ENCODE measurements at places on chromosomes 2 and 18.

DNA sequence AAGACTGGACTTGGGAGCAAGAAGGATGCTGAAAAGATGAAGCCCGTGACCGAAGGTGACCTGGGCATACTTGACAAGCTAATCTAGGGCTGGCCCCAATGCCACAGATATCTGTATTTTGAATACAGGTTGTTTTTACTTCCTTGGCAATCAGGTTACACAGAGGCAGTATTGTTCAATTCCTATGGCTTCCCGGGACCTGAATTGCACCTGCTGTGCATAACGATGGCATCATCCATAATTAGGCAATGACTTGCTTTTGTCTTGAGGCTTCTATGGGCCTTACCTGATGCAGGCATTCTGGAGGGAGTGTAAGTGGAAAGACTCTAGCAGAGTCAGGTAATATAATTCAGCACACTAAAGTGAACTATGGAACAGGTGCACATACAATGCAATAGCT is 60.6 kb upstream of the CUL3 start:
- no peak for DNase-seq

- peak; percentile 95 for DNase-seq
Measured at GRCh38 chr2:46967990-46968647, 52.5 kb upstream of the MCFD2 start.

- peak; percentile 50 for DNase-seq
Measured at GRCh38 chr18:830315-830901, 18.4 kb upstream of the YES1 start.

DNA sequence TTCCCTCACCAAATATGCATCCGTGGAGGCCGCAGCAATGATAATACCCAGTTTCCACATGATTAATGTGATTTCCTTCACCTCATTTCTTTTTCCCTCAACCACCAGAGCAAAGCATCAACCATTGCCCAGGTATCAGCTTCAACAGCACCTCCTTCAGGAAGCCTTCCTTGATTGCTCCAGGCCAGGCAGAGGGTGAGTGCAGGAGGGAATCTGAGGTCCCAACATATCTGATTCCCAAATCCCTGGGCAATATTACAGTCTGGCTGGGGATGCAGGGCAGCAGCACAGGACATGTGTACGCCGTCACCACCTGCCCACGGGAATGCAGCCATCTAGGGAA is 142.4 kb upstream of the MYCN start:
- no peak for DNase-seq

- peak; percentile 16 for DNase-seq
Measured at GRCh38 chr2:127104881-127105655, 1.9 kb downstream of the BIN1 start.

DNA sequence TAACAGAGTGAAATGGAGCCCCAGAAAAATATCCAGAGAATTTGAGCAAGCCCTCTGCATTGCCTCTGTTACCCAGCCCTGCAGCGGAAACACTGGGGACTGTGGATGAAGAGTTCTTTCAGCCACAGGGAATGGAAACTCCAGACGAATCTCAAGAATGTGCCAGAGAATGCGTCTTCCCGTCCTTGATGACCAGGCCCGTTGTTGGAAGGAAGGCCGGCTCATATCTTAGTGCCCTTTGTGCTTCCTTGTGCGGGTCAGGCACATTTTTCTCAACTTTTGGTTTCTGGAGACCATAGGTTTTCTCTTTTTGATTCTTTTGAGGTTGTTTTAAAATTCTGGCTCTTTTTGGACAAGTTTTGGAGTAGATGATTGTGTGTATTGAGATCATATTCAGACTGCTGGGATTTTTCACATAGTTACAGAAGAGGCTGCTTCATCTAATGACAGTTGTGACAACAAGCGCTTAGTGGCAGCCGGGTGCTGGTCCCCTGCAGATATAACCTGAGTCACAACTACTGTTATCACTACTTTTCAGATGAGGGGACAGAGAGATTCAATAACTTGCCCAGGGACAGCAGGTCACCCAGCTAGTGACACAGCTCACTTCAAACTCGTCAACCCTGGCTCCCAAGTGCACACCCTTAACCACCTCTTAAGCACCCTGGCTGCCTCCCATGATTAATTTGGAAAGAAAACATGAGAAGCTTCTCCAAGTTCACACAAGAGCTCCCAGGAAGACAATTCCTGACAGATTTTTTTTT is 15.7 kb downstream of the MAL start:
- DNase-seq = no peak

DNA sequence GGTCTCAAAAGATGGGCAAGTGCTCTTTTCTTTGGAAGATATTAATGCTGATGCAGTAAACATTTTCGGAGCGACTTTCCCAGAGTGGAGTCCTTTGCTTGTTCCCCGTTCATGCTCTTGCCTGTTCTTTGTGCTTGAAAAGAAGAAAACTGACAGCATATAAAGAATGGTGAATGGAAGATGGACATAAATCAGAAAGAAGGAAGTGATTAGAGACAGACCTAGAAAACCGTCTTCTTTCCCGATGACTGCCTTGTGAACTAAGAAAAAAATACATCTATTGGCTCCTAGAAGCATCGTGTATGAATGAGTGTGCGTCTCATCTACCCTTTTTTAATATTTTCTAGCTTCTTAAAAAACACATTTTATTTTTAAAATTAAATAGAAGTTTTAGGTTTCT is 740.1 kb upstream of the FANCL start:
- no peak for DNase-seq

DNA sequence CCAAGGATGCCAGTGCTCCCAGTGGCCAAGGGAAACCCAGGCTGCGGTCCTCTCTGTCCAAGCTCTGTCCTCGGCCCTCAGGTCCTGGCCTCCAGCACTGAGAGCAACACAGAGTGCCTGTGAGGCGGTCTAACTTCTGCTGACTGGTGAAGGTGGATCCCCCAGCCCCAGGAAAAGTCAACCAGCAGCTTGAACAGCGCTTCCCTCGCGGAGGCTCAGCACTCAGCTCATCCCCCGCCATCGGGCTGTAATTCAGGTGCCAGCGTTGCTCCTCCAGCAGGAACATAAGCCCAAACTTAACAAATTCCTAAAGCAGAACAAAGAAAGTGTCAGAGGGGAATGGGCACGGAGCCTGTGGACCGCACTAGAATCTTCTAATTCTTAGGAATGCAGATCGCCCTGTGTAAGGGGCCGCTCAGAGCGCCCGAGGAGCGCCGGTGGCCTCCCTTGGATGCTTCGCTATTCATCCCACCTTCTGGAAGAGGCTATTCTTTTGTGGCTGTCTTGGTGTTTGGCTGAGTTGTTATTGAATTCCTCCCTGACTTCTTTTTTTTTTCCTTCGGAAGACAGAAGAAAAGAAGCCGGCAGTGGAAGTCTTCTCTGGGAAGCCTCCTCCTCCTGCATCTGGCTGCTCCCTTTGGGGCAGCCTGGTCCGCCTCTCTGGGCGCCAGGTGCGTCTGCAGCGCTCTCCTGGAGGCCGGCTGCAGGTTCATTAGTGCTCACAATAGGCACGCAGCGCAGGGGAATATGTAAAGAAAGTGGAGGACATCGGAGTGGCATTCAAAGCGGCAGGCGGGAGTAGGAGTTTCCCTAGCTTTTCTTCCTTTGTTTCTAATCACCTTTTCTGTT is 905.6 kb downstream of the TSN start:
- DNase-seq = no peak

All from M059J (cell line).